Suppressor macrophage treated with lipopolysaccharide for 1 hour (primary cell): ENCODE measurements at places on chromosomes 13 and 19.

GRCh38 chr13:45372189-45373161 lies 31.5 kb upstream of the TPT1 start:
- peak; percentile 33 for DNase-seq

DNA sequence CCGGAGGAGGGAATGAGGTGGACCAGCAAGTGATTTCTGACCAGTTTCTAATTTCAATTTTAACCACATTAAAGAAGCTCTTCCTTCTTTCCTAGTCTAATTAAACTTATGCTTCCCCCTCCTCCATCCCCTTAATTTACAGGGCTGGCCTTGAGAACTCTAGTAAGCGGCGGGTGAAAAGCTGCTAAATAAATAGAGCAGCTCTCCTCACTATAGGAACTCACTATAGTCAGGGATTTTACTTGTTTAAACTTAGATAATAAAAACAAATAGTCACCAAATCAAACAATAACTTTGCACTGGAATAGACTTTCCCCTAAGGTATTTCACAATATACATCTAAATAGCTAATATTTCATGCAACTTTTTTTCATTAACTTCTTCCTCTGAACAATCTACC lies 1838.2 kb upstream of the PRR20A start:
- no peak for DNase-seq

- DNase-seq = peak; percentile 84
Observed at GRCh38 chr19:46784262-46785053, 3.9 kb downstream of the SLC1A5 start.

- DNase-seq = no peak
Observed at GRCh38 chr13:32297206-32297605, 18.0 kb downstream of the ZAR1L start.

- no peak for DNase-seq
Observed at GRCh38 chr13:50326811-50327210, 311.6 kb downstream of the KCNRG start.

DNA sequence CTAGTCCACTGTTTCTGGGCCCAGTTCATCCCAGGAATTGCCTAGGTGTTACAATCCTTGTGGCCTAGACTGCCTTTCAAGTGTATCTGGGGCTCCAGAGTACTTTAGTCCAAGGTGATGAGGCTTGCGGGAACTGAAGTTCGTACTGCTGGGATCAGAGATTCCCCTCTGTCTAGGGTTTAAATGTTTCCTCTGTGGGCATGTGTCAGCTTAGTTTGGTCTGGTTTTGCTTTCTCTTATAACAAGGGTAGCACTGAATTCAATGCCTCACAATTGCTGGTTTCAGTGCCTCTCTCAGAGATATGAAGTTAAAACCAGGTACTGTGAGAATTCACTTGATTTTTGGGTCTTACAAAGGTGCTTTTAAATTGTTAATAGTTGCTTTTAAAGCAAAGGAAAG lies 30.8 kb downstream of the RGCC start:
- DNase-seq = no peak
